ENCODE measurements at places on chromosomes 4 and X.

GRCh38 chr4:30416547-30416946 is 303.6 kb upstream of the PCDH7 start:
- DNase-seq, result no peak

DNA sequence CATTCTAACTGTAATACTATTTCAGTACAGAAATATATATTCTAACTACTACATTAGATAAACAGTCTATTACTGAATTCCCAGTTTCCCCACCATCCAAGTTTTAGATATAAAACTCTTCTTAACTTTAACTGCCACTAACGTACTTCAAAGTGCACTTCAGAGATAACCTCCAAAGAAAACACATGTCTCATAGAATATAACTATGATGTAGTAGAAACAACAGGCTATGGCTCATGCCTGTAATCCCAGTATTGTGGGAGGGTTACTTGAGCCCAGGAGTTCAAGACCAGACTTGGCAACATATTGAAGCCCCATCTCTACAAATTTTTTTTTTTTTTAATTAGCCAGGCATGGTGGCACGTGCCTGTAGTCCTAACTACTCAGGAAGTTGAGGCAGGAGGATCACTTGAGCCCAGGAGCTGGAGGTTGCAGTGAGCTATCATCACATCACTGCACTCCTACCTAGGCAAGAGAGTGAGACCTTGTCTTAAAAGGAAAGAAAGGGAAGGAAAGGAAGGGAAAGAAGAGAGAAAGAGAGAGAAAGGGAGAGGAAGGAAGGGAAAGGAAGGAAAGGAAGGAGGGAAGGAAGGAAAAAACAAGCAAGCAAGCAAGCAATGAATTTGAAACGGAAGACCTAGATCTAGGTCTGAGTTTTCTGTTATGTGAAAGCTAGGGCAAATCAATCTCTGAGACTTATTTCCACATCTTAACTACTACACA is 4.8 kb downstream of the HAUS3 start:
- DNase-seq, result no peak

GRCh38 chr4:88794087-88794690 is 96.6 kb upstream of the NAP1L5 start:
- no peak for DNase-seq

- DNase-seq, result no peak
Observed at GRCh38 chr4:102734116-102734515, 26.7 kb downstream of the MANBA start.

DNA sequence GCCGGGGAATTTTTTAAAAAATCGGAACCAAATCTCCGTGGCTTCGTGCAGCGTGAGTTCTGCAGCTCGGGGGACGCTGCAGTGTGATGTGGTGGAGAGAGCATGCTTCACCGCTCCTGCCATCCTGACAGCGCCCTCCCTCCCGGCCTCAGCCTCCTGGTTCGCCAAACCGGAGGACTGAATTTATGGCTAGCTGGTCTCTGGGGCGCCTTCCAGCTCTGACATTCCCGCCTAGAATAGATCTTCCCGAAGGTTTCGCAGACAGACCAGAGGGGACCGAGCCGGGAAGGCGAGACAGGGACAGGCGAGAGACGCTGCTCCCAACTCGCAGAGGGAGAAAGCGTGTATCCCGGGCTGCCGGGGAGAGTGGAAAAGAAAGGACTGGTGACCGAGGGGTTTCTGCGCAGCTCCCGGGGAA is 25.9 kb downstream of the HOPX start:
- DNase-seq, result no peak

DNA sequence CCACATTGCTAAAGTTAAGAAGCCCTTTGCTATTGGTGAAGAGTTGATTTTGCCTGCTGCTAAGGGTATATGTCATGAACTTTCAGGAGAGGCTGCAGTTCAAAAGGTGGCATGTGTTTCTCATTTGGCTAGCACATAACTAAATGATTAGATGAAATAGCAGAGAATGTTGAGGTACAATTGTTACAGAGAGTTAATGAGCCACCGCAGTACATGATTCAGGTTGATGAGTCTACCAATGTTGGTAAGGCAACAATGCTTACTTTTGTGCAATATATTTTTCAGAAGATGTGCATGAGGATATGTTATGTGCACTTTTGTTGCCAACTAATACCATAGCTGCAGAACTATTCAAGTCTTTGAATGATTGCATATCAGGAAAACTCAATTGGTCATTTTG is 21.1 kb upstream of the CXCL2 start:
- DNase-seq, result no peak

GRCh38 chr4:94722748-94723147 is 35.0 kb upstream of the BMPR1B start:
- DNase-seq, result no peak

DNA sequence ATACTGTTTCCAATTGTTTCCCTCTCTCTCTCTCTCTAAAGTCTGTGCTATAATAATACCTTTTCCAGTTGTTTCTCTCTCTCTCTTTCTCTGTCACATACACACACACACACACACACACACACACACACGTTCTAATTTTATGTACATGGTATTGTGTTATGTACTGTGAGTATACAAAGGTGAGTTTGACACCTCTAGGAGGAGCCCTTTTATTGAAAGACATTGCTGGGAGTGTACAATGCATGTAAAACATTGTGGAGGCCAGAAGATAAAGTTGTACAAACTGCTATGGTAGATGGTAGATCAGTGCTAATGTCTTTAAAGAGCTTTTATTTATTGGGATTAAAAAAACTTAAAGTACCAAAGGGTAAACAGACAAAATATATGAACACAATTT is 53.6 kb downstream of the BLTP1 start:
- no peak for DNase-seq

DNA sequence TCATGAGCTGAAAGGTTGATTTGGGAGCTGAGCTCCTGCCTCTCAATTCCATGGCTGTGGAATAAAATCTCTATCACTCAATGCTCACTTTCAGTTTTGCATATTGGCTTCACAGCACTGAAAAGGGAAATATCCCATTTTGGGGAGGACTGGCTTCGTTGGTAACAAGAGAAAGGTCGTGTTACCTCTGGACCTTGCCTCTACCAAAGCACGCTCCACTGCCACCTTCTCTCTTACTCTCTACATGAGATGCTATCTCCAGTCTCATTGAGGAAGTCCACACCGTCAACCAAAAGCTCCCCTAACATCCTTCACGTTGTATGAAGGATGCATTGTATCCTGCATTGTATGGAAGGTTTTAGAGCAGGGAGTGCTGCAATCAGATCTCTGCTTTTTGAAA is 195.0 kb upstream of the LDB2 start:
- no peak for DNase-seq

GRCh38 chrX:79366556-79366872 is 620 bp downstream of the ITM2A start:
- DNase-seq, result no peak

- no peak for DNase-seq
Observed at GRCh38 chr4:78864405-78865024, 74.7 kb downstream of the PAQR3 start.

GRCh38 chr4:165343353-165344191 is 16.1 kb downstream of the MSMO1 start:
- no peak for DNase-seq

- DNase-seq, result no peak
Observed at GRCh38 chr4:20760053-20760452, 59.8 kb downstream of the PACRGL start.

DNA sequence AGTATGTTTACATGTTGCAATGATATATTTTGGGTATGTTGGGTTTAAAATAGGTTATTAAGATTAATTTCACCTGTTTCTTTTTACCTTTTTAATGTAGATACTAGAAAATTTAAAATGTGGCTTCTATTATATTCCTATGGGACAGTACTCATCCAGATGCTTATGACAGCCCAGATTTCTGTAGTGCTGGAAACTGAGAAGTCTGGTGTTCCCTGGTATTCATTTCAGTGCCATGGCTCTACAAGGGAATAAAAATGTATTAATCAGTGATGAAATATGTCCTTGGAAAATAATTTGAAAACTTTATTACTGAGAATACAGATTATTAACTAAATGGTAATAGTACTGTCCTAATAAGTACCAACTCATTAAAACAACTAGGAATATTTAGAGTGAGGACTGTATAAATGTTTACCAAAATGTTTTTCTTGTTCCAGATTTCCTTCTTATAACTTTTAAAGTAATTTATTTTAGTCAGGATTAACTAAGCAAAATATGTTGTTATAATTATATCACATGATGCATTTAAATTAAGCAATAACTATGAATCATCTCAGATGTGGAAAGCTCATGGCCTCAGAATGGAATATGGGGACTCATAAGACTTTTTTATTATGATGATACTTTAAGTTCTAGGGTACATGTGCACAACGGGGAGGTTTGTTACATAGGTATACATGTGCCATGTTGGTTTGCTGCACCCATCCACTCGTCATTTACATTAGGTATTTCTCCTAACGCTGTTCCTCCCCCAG is 25.3 kb downstream of the ARHGAP24 start:
- DNase-seq, result no peak

DNA sequence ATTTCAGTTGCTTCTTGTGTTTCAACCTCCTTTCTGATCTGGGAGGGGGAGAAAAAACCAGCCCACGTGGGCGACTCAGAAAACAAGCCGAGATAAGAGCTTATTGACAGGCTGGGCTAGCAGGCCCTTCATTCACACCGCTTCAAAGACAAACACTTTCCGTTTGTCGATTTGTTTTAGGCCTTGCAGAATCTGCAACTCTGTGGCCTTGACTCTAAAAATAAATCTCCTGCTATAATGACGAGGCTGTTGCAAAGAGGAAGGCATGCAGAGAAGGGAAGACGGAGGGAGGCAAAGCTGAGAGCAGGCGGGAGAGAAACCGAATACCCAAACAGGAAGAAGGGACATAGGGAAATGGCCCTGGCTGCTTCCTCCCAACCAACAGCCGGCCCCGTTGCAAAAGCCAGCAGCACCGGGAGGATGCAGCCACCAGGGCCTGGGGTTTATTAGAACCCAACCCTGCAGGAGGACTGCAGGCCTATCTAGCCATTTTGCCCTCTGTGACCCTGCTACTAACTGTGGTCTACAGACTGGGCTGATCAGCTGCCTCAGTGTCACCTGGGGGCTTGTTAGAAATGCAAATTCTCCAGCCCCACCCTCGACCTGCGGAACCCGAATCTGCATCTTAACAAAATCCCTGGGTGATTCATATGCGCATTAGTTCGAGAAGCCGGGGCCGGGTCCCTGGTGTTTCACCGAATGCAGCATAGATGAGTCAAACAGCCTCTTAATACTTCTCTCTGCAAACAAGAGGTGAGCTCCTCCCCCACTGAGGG is 325.5 kb downstream of the BCOR start:
- no peak for DNase-seq

DNA sequence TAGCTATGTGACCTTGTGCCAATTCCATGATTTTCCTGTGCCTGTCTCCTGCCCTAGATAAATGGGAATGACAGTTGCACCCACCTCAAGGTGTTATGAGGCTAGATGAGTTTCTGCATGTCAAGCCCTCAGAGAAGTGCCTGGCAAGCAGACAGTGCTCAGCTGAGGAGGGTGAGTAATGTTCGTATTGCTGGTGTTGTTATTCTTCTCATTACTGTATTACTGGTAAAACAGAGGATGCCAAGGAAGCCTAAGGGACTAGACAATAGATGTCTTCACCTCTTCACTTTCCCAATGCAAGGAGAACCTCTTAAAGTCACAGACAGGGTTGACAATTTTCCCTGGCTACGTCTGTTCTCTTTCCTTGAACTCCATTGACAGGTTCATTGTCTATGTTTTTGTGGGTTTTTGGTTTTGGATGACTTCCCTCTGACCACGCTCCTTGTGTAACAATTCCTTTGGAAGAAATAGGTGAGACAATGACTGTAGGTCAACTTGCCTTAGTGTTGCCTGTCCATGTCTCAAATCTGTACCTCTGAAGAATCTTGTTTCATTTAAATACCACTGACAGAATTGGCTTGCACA is 19.2 kb downstream of the ETDC start:
- no peak for DNase-seq

DNA sequence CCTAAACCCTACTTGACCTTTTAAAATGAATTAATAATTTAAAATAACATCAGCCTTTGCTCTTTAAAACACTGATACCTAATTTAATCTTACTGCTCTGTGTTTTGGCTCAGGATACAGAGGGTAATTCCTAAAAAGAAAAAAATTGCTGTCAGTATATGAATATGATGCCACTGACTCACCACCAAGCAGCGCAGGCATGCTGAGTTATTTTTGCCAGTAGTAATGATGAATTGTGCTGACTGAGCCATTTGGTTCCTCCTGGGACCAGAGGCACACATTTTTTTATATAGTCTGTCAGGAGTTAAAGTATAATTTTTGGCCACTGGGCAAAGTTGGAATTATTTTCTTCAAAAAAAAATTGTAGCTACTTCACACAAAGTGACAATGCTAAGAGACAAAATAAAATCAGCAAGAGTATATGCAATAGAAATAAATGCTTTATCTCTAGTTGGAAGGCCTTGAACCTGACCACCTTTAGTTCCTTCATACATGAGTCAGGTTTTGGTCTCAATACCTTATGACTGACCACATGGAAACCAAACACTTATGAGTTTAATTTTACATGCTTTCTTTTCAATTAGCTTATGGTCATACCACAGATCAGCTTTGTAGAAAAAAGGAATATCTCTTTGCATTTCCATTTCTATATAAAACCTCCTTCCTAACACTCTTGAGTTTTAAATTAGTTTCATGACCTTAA is 115.1 kb downstream of the PPP3CA start:
- no peak for DNase-seq

GRCh38 chrX:39556056-39556455 is 541.7 kb downstream of the BCOR start:
- no peak for DNase-seq

GRCh38 chr4:121011780-121012340 is 60.5 kb downstream of the NDNF start:
- no peak for DNase-seq

GRCh38 chrX:13994536-13995080 is 35.1 kb downstream of the GEMIN8 start:
- DNase-seq, result no peak

GRCh38 chr4:188031751-188032150 is 36.2 kb downstream of the ZFP42 start:
- DNase-seq, result no peak

DNA sequence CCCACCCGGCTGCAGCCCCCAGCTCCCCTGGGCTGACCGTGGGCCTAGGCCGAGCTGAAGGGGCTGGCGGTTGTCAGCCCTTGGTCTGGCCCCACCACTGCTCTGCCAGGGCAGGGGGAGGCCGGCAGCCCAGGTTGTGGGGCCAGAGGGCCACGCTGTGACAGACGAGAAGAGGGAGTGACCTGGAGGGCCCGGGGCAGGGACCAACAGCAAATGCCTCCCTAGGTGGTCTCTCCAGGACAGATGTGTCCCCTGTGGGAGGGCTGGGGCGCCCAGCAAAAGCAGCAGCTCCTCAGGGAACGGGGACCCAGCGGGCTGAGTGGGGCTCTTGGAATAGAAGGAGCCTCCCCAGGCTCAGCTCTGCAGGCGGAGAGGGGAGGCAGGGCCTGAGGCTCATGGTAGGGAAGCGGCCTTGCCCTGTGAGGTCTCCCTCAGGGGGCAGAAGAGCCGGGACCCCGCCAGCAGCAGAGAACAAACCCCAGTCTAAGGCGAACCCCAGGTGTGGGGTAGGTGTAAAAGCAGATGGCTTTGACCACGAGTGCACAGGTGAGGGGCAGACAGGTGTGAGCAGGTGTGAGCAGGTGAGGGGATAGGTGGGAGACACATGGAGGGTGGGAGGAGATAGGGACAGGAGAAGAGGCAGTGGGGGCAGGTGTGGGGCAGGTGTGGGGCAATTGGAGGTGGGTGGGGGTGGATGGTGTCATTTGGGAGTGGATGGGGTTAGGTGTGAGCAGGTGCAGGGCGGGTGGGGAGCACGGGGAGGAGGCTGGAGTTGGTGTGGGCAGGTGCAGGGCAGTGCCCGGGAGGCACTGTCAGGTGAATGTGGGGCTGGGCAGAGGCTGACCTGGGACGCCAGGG is 34.1 kb upstream of the SPON2 start:
- no peak for DNase-seq

GRCh38 chr4:111323496-111323895 is 700.6 kb upstream of the PITX2 start:
- no peak for DNase-seq

All from stimulated activated CD4-positive, alpha-beta T cell treated with anti-CD3 and anti-CD28 coated beads, Interleukin-1b, Interleukin-23, amount 100 ng/mL, for 1 hour (primary cell).